COR-L47 (cell line): ENCODE measurements at places on chromosomes 11 and 22.

- DNase-seq = no peak
Observed at GRCh38 chr22:50222508-50222907, 21.7 kb downstream of the SELENOO start.

- DNase-seq = no peak
Observed at GRCh38 chr11:92104349-92104748, 120.3 kb upstream of the FAT3 start.

- no peak for DNase-seq
Observed at GRCh38 chr22:36532466-36532865, 3.5 kb upstream of the EIF3D start.

DNA sequence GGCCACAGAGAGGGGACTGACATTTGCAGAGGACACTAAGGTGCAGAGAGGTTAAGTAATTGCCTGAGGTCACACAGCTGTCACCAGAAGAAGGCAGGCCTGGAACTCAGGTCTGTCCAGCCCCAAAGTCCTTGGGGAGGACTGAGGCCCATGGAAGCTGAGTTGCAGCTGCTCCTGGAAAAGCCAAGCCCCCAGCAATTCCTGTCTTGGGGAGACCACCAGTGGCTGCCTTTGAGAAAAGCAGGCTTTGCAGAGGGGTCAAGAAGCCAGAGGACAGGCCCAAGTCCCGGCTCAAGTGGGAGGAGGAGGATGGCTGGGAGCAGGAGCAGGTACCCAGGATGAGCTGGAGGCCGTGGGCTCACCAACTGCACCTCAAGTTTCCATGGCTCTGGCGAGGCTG, 3.4 kb downstream of the NFAM1 start:
- no peak for DNase-seq

DNA sequence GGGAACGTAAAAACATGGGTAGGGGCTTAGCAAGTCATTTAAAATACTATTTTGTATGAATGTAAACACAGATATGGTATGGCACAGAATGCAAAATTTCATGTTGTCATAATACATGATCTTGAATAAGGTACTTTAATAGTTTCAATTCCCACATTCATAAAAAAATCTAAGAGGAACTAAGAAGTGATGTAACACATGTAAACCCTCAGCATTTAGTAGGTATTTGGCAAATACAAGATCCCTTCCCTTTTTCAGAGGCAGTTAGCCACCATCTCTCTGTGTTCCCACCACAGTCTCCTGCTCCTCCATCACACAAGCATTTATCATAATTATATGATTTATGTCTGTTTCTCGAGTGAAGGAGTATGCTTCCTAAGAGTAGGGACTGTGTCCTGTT, 251.8 kb downstream of the TENM4 start:
- no peak for DNase-seq

- DNase-seq = peak; percentile 33
Observed at GRCh38 chr11:65575568-65576231, at the start of gene EHBP1L1. Gene EHBP1L1 (plus strand): TSS chr11:65576053. CDS start chr11:65576303, 250 bp downstream.

DNA sequence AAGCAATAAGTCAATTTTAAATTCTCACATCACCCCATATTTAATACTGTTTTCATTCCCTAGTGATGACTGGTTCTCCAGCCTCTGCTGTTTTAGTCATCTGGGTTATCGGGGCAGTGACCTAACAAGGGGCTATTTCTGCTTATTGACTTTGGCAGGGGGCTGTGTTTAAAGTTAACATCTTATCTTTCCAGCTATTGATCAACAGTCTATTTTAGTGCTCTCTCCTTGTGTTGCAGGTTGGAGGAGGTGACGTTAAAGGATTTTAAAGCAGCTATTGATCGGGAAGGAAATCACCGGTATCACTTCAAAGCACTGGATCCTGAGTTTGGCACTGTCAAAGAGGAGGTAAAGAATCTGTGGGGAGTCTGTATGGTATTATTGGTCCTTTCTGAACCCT, 7.7 kb upstream of the DLAT start:
- no peak for DNase-seq

DNA sequence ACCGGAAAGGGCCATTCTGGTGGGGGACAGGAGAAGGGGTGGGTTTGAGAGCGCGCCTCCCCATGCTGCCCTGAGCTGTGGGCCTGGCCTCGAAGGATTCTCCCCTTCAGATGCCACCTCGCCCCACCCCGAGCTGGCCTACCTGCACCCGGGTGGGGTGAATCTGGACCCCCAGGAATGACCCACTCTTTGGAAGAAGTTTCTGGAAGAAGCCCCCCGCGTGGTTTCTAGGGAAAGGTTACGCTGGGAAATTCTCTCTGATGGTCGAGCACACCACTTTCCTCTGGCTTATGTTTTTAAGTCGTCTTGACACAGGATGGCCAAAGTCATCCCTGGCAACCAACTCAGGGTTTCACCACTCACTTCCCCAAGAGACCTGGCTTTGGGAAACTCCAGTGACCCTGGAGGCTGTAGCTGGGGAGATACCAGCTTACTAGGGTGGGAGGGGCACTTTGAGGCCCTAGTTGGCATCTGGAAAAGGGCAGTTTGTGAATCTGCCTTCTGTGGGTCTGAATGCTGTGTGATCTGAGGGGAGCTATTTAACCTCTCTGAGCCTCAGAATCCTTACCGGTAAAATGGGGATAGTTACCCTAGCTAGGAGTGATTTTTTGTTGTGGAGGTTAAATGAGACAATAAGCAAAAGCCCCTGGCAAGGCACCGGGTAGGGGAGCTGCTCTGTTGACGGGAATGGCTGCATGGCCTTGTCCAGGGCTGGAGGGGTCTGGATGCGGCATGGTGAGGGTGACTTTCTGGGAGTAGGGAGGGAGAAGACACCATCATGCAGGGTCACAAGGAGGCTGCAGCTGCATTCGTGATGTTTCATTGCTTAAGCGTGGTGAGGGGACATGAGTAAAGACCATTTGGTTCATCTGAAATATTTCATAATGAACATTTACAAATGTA, 45.3 kb upstream of the ACCSL start:
- DNase-seq = no peak

- DNase-seq = no peak
Observed at GRCh38 chr11:12050470-12051286, 42.3 kb upstream of the DKK3 start.
